ENCODE measurements at places on chromosomes 3 and 15. TPM values are rescaled to one million over a fixed set of nuclear protein-coding genes. Genes with fewer than 3 reads are reported as not detected.

DNA sequence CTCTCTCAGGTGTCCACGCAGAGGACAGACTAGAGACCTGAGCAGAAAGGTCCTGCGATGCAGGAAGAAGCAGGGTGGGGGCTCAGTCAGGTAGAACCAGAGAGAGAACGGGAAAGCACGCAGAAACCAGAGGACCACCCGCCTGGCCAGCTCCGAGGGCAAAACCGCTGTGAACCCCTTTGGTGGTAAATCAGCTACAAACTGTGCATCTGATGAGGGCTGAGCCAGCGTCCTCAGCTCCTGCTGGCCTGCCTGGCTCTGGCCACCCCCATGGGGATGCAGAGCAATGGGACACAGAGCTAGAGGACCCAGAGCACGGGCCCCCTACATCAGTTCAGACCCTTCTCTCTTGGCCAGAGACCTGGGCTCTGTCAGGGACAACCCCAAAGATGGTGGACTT is 44.6 kb downstream of the WNT7A start:
- DNase-seq: no peak

DNA sequence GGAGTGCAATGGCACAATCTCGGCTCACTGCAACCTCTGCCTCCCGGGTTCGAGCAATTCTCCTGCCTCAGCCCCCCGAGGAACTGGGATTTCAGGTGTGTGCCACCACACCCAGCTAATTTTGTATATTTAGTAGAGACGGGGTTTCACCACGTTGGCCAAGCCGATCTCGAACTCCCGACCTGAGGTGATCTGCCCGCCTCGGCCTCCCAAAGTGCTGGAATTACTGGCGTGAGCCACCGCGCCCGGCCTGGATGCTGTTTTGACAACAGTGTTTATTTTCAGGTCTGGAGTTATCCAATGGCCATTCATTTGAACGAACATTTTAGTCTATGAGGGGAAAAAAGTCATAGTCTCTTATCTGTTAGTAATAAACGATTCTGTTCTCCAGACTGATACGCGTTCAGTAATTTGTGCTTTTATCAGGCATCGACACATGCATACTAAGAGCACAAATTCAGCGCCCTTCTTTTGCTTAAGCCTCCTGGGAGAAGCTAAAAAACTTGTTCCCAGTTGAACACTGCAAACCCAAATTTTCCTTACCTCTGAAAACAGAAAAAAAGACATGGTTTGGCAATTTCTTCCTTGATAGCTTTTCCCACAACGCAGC is 1.3 kb downstream of the B3GALNT1 start:
- DNase-seq: no peak

DNA sequence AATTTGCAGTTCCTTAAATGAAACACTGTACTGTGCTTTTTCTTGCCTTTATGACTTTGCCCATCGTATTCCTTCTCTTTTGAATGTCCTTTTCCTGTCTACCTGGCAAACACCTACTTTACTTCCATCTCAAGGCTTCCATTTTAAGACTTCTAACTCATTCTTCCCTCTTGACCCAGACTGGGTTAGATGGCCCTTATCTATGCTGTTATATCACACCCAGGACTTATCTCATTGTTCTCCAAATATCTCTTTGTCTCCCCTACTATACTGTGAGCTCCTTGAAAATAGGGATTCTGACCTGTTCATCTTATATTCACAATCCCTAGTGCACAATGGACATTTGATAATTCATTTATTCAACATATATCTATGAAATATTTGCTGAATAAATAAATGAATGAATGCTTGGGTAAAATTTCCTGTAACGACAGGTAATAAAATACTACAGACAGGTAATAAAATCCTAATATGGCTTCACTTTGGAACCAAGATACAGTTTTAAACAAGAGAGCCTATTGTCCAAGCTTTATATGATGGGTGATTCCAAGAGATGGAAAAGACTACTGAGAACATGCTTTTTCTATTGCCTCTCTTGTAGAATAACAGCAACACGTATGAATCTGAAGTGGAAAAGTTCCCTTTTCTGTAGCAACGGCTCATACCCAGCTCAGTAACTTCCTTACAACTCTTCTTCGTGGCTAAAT is 22.7 kb downstream of the EFL1 start:
- no peak for DNase-seq

- no peak for DNase-seq
Measured at GRCh38 chr15:83285284-83285978, 967 bp upstream of the BNC1 start.

DNA sequence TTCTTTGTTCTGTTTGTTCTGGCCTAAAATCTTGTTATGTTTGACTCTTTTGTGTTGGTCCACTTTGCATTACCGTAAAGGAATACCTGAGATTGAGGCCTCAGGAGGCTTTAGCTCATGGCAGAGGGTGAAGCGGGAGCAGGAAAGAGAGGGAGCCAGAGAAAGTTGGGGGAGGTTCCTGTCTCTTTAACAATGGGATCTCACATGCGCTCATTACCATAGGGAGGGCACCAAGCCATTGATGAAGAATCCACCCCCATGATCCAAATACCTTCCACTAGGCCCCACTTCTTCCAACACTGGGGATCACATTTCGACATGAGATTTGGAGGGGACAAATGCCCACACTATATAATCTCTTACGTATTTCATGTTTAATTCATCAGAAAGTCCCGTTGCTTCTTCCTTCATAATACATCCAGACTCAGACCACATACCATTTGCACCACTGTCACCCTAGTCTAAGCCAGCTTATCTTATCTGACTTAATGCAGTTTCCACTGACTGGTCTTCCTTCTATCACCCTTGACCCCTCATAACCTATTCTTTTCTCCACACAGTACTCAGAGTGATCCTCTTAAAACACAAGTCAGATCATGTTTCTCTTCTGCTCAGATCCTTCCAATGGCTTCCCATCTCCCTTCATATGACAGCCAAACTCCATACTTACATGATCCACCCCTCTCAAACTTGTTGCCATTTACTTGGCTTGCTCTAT is 13.5 kb downstream of the KBTBD8 start:
- no peak for DNase-seq

GRCh38 chr3:129599073-129599472 is 7.4 kb downstream of the PLXND1 start:
- DNase-seq: no peak

DNA sequence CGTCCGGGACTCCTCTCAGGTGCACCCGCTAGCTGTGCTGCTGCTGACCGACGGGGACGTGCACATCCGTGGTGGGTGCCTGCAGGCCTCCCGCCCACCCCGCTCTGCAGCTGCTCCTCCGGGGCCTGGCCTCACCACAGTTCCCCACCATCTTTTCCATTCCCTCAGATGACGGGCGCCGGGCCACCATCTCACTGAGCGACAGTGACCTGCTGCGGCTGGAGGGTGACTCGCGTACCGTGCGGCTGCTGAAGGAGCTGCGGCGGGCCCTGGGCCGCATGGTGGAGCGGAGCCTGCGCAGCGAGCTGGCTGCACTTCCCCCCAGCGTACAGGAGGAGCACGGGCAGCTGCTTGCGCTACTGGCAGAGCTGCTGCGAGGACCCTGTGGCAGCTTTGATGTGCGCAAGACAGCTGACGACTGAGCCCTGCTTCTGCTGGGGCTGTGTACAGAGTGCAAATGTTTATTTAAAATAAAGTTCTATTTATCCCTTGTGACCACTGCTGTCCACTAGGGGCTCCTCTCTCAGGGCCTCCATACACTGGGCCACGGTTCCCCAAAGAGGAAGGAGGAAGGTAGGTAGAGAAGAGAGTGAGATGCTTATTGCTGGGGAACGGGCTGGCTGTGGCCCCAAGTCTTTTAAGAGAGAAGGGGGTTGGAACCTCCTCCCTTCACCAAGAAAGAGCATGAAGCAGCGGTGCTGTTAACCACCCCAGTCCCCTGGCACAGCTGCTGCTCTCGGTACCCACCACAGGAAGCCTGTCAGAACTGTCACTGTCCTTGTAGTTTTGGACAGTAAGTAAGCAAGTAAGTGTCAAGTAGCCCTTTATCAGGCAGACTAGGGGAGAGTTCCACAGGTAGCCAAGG is 47.0 kb downstream of the DHX30 start:
- no peak for DNase-seq

DNA sequence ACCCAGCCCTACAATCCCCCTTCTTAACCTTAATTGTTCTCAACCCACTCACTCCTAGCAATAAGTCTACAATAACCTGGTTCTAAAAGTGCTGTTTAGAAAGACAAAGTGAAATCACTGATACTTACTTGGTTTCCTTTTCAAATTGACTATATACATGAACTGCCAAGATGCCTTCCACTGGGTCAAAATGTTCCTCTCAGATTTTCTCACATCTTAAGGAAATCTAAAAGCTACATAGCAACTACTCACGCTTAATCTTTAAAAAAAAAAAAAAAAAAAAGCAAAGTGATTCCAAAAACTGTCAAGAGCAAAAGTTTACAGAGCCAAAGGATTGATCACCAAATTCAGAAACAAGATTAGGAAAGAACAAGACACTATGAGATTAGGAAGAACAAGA is 68.7 kb upstream of the MAP4 start:
- DNase-seq: no peak

- DNase-seq: no peak
Measured at GRCh38 chr3:129657261-129658046, 51.0 kb upstream of the PLXND1 start.

GRCh38 chr3:50203809-50204803 is 965 bp upstream of the SLC38A3 start:
- DNase-seq: no peak

GRCh38 chr3:119978554-119979208 is 115.6 kb downstream of the GSK3B start:
- DNase-seq: peak; percentile 69

The ARL13B gene
- total RNA-seq: 2.1 TPM

The ERC2 gene
- total RNA-seq: not detected

The LSAMP gene
- total RNA-seq: not detected

The CCDC191 gene
- 1.2 TPM for total RNA-seq

Measured in psoas muscle (tissue), 8 donors.